ENCODE measurements at places on chromosomes 3 and 15.

DNA sequence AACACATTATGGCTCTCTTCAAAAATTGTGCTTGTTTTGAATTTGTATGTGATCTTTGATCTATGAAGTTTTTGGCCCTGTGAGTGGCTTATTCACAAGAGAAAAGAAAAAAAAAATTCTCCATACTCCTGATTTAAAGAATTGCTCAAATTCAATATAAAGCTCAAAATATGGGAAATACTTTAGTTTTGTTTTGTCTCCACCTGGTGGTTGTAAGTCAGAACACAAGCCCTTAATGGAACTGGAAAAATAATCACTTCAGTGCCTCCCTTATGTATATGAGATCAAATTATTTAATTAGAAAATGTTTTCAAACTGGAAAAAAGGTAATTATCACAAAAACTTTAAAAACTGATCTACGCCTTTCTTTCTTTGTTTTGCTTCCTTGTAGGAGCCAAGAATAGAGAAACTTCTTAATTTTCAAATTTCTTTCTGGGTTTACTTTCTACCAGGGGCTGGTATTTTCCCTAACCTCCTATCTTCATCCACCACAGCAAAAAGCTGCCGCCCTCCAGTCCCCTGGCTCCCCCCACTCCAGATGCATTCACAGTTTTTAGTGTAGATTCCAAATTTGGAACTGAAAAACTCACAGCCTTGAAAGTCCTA is 50.6 kb downstream of the SERP1 start:
- no peak for DNase-seq

DNA sequence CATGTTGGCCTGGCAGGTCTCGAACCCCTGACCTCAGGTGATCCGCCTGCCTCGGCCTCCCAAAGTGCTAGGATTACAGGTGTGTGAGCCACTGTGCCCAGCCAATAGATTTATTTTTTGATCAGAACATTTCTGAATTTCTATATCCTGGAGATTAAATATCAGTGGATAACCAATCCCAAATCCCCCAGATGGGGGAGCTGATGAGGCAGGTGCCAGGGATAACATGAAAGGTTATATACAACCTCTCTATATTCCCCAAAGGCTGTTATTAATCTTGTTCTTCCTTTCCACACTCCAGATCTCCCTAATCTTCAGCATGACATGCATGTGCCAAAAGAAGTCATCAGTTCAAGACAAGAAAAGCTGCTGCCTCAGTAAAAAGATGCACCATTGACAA is 112.3 kb downstream of the WDR76 start:
- DNase-seq = no peak

DNA sequence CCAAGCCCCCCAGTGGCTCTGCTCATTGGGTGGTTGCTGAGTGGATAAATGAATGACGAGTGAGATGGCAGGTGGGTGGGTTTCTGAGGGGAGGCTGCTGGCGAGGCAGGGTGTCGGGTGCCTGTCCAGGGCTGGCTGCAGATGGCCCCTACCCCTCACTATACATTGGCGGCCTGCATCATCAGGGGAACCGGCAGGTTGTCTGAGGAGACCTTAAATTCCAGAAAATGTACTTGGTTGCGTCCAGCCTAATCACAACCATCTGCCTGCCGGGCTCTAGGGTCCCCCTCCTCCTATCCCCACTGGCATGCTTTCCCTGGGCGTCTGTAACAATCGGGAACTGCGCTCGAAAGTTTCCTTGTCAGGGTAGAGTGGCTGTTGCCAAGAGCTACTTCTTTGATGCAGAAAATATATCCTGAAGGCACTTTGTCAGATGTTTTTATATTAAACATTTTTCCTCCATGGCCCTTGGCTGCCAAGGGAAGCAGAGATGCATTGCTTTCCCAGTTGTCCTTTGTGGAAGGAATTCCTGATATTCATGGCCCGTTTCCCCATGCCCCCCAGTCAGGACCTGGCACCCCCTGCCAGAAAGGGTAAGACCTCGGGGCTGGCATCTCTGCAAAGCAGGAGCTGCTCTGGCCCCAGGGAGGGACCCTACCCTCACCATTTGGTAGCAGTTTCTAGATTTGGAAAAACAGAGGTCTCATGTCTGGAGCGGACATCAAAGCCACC is 22.9 kb downstream of the SMAD6 start:
- no peak for DNase-seq

- DNase-seq = no peak
Measured at GRCh38 chr3:183764847-183765731, 60.3 kb downstream of the MAP6D1 start.

DNA sequence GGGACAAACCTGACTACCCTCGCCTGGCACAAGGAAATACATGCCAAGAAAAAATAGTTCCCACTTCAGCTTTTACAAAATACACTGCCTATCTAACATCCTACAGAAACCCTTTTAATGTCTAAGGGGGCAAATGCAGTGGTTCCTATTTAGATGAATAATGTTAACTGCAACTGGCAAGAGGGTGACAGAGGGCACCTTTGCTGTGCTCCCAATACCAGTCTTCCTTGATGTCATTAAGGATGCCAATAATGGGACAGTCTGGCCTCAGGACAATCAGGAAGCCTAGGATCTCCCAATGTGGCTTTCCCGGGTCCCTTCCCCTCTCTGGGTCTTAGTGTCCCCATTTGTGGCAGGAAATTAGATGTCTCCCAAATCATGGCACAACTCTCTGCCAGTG is 13.9 kb downstream of the CSRNP1 start:
- DNase-seq = no peak

DNA sequence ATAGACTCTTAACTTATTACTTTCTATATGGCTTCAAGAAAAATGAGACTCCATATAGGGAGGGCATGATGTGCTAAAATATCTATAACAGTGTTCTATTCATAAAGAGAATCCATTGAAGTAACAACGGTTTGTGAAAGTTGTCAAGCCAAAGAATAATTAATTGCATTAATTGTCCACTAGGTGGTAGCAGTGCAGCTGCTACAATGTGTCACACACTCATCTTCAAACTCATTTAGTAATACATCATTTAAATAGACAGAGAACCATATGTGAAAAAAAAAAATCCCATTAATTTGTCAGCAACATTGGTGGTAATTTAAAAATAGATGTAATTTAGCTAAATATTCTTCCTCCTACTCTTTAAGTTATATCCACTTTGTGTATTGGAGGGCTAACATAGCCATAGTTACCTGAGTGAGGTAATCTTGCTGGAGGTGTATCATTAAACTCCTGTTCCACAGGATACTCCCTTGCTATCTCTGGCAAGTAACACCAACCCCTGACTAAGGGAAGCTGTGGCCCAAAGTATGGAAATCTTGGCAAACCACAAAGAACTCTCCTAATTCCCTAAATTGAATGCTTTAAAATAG is 3.7 kb upstream of the CPA3 start:
- DNase-seq = no peak

DNA sequence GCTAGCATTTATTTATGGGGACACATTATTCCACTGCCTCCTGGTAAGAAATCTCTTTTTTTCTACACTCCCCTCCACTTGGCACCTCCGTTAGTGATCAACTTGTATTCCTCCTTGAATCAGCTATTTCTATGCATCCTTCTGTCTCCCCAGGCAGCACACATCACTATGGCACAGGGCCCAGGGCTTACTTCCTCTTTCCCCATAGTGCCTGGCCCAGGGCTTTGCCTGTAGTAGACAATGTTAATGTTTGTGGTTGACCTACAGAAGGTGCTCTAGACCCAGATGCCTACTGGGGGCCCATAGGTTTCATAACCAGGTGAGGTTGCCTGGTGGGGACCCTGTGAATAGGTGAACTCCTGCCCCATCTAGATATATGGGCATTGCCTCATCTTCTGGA is 44.9 kb downstream of the EPHB1 start:
- no peak for DNase-seq

DNA sequence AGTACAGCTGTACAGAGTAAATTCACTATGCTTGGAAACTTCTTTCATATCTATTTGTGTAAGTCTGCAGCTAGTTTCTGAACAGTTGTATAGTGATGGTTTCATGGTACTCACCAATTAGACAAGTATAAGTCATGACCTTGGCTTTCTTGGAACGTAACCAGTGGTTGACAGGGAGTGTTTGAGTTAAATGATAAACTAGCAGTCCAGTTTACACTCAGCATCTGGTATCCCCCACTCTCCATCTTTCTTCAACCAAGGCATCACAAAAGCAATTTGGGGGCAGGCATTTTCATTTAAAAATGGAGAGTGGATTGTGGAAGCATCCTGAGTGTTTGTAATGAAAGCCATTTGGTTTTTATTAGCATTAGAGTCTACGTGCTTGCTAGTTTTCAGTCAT is 26.0 kb downstream of the MME start:
- no peak for DNase-seq

- no peak for DNase-seq
Measured at GRCh38 chr3:5431146-5431545, 243.6 kb downstream of the EDEM1 start.

DNA sequence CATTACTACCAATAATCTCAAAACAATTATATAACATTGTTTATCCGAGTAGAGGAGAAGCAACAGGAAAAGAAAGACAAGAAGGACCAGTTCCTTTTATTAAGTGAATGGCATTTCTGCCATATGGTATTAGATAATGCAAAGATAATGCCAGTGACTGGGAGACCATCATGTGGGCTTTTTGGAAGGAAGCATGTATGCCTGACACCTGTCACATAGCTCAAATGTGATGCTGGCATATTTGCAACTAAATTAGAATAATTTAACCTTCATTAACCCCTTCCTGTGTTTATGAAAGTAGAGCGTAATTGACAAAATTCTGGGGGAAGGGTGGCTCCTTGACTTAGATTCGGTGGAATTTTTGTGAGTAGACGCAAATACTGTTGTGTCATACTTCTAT is 733.0 kb downstream of the TUSC7 start:
- DNase-seq = no peak

DNA sequence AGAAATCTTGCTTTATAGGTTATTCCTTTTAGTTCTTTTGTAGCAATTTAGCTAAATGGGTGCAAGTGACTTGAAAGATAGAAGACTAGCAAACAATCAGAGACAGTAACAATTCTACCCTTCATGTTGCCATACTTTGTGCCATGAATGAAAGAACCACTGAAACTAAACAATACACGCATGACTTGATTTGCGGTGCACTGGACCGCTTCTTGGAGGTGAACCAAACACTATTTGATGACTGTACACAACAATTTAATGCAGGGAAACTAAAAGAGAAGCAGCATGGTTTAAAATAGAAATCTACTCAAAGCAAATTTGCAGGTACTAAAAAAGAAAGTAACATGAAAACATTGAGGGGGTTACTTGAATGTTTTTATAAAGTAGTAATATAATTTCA is 331.0 kb upstream of the RARB start:
- DNase-seq = no peak

GRCh38 chr3:126447456-126448106 is 28.1 kb downstream of the ZXDC start:
- no peak for DNase-seq

DNA sequence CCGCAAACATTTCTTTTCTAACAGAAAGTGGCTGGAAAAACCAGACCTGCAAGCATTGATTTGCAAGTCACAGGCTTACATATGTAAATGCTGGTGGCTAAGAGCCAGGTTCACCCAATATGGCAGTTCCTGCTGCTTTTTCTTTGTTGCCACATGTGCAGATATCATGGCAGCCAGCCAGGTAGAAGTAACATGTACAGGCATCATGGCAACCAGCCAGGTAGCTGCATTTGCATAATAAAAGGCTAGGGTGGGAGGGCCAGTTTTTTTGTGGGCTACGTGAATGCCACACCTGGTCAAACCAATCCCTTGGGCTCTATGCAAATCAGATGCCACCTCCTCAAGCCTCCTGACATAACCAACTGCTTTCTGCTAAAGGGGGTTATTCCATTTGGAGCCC is 2.8 kb upstream of the SMCO1 start:
- no peak for DNase-seq

- DNase-seq = no peak
Measured at GRCh38 chr3:87987952-87988351, 70.9 kb downstream of the CGGBP1 start.

- DNase-seq = no peak
Measured at GRCh38 chr3:168991803-168992202, 671.7 kb downstream of the MECOM start.

DNA sequence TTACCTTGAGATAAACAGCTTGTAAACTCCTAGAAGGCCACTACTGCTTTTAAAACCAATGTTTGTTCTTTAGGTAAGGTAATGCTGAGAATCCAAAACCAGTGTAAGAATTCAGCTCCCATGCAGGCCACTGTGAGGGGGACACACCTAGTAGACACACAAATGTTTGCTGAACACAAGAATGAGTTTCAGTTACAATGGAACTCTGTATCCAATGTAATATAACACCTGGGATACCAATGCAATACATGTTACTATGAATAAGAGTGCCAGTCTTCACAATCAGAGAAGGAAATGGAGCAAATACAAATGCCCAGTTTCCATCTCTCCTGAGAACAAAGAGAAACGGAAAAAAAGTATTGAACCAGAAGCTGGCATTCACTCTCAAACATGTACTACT is 65.9 kb downstream of the IGF2BP2 start:
- no peak for DNase-seq

DNA sequence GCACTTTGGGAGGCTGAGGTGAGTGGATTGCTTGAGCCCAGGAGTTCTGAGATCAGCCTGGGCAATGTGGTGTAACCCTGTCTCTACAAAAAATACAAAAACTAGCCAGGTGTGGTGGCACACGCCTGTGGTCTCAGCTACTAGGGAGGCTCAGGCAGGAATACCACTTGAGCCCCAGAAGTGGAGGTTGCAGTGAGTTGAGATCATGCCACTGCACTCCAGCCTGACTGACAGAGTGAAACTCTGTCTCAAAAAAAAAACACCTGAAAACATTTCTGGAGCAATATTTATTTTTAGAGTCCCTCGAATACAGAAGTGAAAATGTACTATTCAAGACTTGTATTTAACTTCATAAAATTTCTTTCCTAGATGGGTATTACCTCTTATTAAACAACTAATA is 4.6 kb downstream of the SPCS1 start:
- DNase-seq = no peak

DNA sequence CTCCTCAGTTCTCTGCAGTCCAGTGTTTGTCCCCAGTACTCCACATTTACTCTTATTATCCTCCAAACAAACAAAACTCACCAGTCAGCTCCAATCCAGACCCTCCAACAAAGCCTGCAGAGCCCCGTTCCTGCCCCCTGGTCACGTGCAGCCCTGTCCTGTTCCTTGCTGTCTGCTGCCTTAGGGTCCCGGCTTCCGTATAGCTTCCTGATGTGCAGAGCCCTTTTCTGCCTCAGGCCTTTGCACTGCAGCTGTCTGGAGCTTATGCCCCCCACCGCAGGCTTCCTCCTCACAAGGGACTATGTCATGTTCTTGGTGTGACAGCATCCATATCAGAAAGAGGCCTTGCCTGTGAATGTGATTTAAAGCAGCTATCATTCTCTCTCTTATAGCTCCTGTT is 39.0 kb upstream of the UBE3A start:
- no peak for DNase-seq

DNA sequence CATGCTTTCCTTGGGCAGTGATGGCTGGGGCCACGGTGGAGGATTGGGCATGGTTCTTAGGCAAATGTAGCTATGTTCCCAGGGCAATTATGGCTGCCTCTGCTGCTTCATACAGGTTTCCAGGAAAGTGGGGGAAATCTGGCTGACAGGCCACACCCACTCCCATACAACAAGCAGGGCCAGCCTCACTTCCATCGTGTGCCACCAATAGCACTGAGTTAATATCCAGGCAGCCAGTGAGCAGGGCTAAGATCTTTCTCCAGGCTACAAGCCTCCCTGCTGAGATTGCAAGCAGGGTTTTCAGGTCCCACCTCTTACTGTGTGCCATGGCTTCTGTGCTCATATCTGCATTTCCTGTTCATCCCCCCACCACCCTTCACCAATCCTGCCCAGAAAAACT is 1291.9 kb downstream of the SI start:
- DNase-seq = no peak

- no peak for DNase-seq
Measured at GRCh38 chr3:66717806-66718205, 217.0 kb upstream of the LRIG1 start.

- DNase-seq = no peak
Measured at GRCh38 chr3:62835554-62836236, 39.5 kb downstream of the CADPS start.
